ENCODE measurements at places on chromosomes 1 and 21. TPM values are rescaled to one million over a fixed set of nuclear protein-coding genes. Genes with fewer than 3 reads are reported as not detected.

EIF2D gene
- total RNA-seq, result 54.8 TPM

- H3K4me3 ChIP-seq, result no peak overlapping the region
- H3K27ac ChIP-seq, result peak overlapping the region; percentile 59
- no peaks in the 10 kb centered on the region for H3K4me1 ChIP-seq
- H3K36me3 ChIP-seq, result no peaks in the 10 kb centered on the region
- no peaks in the 10 kb centered on the region for H3K27me3 ChIP-seq
- DNase-seq, result no peak
Observed at GRCh38 chr1:200945111-200945510, 50.4 kb downstream of the INAVA start.

- no peaks in the 10 kb centered on the region for H3K27me3 ChIP-seq
- no peak overlapping the region for H3K4me3 ChIP-seq
- peaks cover 8% of the 10 kb centered on the region for H3K4me1 ChIP-seq
- DNase-seq, result no peak
- H3K27ac ChIP-seq, result no peak overlapping the region
- H3K36me3 ChIP-seq, result no peaks in the 10 kb centered on the region
Observed at GRCh38 chr1:109191891-109192290, 21.8 kb upstream of the SARS1 start.

DNA sequence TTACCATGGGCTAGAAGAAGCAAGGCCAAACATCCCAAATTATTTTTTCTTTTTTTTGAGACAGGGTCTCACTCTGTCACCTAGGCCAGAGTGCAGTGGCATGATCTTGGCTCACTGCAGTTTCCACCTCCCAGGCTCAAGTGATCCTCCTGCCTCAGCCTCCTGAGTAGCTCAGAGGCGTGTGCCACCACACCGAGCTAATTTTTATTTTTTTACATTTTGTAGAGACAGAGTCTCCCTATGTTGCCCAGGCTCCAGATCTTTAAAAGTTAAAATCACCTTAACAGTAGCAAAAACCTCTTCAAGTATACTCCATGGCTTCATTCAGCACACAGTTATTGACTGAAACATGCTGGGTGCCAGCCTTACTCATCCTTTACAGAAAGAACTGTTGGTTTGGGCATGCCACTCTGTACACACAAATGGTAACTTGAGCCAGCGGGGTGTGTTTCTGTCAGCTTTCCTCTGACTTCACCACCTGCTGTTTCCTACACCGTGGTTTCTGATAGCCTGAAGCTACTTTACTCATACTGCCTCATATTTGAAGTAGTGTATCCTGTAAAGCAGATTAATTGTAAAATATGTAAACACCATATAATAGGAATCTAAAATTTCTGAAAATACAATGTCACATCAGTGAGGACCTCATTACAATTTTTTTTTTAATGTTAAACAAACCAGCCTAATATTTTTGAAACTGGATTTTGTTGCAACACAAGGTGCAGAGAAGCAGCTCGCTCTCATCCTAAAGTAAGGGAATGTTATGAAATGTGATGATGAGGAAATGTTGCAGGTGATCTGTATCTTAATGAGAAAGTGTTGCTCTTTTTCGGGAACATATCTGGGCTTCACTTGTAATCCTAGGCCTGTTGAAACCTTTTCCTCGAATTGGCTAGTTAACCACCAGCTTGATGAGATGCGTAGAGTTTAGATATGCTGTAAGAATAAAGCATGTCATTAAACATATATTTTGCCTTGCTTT is 113.9 kb downstream of the ATP5PO start:
- no peak overlapping the region for H3K4me3 ChIP-seq
- H3K36me3 ChIP-seq, result no peaks in the 10 kb centered on the region
- H3K27ac ChIP-seq, result peak overlapping the region; percentile 60
- H3K27me3 ChIP-seq, result no peaks in the 10 kb centered on the region
- no peak for DNase-seq

GRCh38 chr1:3359351-3359750 is 95.1 kb upstream of the ARHGEF16 start:
- H3K27me3 ChIP-seq, result no peaks in the 10 kb centered on the region
- no peak overlapping the region for H3K27ac ChIP-seq
- no peak overlapping the region for H3K4me3 ChIP-seq
- peaks cover 9% of the 10 kb centered on the region for H3K4me1 ChIP-seq
- H3K36me3 ChIP-seq, result no peaks in the 10 kb centered on the region

OR2M3 gene
- total RNA-seq, result 0.24 TPM

DNA sequence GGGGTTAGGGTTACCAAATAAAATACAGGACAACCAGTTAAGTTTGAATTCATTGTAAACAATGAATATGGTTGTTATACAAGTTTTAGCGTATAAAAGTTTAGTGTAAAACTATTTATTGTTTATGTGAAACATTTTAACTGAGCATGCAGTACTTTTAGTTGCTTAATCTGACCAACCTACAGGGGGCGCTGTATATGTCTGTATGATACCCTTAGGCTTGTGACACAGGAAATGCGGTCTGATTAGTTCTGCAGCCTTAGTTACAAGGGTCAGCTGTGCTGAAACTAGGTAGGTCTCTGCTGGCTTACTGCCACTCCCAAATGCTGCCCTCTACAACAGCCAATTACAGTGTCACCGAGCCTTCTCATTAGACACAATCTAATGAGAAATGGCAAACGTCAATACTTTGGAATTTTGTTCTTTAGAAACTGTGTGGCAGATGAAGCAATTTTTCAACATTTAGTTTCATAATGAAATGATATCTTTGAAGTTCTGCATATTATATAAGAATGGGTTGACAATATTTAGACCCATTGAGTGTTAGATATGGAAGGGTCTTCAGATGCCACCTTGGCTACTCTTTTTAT is 56.2 kb downstream of the NTNG1 start:
- no peaks in the 10 kb centered on the region for H3K36me3 ChIP-seq
- peak; percentile 68 for DNase-seq
- no peaks in the 10 kb centered on the region for H3K27me3 ChIP-seq

DNA sequence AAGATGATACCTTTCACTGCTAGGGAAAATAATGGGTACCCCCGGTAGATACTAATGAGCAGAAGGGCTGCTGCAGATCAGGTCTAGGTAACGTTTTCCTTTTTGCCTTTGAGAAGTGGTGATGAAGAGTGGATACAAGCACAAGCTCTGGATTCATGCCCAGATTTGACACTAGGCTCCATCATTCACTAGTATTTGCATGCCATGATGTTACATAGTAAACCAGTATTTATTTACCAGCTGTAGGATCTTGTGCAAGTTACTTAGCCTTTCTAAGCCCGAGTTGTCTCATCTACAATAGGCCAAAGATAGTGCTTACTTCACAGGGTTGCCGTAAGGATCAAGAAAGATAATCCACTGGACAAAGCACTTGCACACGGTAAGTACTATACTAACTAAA is 14.2 kb downstream of the PTPN14 start:
- no peaks in the 10 kb centered on the region for H3K27me3 ChIP-seq
- no peaks in the 10 kb centered on the region for H3K36me3 ChIP-seq
- DNase-seq, result no peak
- no peak overlapping the region for H3K27ac ChIP-seq
- peaks cover 4% of the 10 kb centered on the region for H3K4me1 ChIP-seq
- no peak overlapping the region for H3K4me3 ChIP-seq

Measured in testis (tissue), 5 donors.